Natural killer cell (primary cell): ENCODE measurements at places on chromosomes 3 and 15.

GRCh38 chr3:141123677-141124410 is 72.7 kb downstream of the SPSB4 start:
- DNase-seq, result no peak

- peak; percentile 61 for DNase-seq
Measured at GRCh38 chr3:155870945-155871745, 695 bp downstream of the GMPS start.

- no peak for DNase-seq
Measured at GRCh38 chr3:149020839-149021252, 29.5 kb downstream of the GYG1 start.

GRCh38 chr3:66592927-66593625 is 92.3 kb upstream of the LRIG1 start:
- DNase-seq, result no peak

- DNase-seq, result no peak
Measured at GRCh38 chr15:54387799-54388198, 409.6 kb downstream of the UNC13C start.

DNA sequence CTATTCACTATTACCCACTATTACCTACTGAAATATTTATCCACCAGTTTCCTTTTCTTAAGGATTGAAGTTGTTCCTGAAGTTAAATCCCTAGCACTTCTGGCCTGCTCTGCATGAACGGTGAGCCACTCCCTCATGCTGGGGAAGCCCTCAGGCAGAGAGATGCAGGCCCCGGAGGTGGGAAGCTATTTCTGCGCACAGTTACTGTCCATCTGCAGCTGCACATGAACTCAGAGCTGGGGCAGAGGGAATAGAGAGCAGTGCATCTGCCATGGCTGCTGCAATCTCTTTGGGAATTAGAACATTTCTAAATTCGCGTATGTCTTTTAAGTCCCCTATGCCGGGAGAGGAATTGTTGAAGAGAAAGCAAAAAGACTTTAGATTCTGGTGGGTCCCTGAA is 6.3 kb upstream of the GALNT15 start:
- DNase-seq, result no peak

GRCh38 chr3:191502583-191502982 is 41.6 kb downstream of the PYDC2 start:
- no peak for DNase-seq

DNA sequence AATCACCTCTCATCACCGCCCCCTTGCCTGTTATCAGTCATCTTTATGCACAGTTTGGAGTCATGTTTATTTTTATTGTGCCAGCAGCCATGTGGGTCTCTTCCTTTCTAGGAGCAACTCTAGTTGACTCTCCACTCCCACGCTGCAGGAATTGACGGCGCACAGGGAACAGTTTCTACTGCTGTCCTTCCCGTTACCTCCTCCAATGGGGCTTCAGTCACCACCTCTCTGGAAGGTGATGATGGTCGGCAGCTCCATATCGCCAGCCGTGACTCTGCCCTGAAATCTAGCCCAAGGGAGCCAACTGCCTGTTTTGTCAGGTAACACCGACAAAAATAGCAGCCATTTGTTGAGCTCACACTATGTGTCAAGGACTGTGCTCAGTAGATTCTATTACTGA is 35.6 kb upstream of the FAM107A start:
- no peak for DNase-seq

DNA sequence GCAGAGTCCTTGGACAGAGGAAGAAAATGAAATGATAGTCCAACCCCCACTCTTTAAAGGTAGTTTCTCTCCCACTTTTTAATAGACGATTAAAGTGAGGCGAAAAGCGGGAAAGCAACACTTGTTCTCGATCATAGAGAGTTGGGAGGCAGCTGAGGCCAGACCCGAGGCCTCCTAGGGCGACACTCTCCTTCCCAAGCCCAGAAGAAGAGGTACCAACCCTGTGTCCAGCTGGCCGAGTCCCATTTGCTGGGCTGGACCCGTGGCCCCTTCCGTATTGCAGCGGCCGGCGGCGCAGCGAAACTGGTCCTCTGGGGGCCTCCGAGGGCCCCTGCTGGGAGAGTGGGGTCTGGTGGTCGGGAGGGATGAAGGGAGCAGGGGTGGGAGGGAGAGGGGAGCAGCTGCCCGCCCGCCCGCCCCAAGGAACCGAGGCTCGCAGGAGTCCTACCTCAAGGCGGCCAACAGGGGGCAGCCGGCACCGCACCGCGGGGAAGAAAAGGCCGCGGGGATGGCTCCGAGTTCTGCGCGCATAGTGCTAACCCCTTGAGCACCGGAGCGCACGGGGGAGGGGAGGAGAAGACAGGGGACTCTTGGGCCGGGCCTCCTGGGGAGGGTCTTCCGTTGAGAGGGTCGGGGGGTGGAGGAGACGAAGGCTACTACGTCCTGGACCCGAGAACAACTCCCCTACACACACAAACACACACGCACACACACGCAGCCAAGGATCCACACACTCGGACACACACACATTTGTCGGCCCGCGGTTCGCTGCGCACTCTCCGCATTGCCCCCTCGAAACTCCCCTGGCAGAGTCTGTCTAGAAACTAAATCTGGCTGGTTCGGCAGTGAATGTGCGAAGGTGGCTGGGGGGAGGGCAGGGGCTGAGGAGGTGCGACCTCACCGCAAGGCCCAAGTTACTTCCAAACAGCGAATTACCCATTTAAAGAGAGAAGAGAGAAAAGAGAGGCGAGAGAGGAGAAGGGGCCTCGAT is 2.0 kb downstream of the WNT5A start:
- DNase-seq, result no peak

- no peak for DNase-seq
Measured at GRCh38 chr3:126263539-126263938, 83.2 kb upstream of the ALDH1L1 start.

- DNase-seq, result no peak
Measured at GRCh38 chr3:49351521-49352011, 6.6 kb downstream of the GPX1 start.

DNA sequence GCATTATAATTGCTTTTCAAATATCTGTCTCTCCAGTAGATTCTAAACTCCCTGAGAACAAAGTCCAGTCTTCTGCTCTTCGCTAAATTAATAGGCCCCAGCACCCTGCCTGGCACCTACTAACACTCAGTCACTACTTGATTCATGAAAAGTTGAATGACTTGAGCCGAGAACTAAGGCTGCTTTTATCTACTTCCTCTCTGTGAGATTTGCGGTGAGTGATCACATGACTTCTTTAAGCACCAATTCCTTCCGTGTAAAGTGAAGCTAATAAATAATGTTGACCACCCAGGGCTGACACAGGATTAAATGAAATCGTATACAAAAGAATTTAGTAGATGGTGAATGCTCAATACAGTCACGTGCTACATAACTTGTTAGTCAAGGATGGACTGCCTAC is 44.6 kb upstream of the PGPEP1L start:
- DNase-seq, result no peak

GRCh38 chr3:115551016-115551415 is 72.3 kb upstream of the GAP43 start:
- no peak for DNase-seq

- no peak for DNase-seq
Measured at GRCh38 chr3:62028236-62028635, 345.1 kb downstream of the FEZF2 start.

DNA sequence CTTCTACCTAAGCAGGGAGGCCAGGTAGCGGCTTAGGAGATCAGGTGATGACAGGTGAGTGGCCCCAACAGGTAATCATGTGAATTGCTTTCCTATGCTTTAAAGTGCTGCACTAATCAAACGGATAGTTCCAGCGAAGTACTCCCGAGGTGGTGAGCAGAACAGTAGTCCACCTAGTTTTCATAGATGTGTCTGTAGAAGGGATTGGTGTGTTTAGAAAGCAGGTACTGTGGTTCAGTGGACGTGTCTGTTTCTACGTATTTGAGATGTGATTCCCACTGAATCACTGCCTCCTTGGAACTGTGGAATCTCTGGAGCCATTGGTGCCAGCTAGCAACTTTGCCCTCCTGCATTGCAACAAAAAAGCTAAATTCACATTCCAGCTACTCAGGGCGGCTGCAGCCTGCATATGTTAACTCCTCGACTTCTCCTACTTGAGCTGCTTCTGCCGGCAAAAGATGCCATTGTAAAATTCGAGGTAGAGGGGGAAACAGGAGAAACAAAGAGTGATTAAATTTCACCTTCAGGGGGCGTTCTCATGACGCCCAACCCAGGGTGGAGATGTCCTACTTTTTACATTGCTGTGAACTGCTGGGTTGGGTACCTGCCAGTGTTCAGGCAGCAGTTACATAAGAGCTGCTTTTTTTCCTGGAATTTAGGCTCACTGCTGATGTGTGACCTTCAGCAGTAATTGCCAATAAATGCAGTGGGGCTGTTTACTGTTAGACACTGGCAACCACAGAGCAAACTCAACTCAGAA is 227.3 kb downstream of the ITPR1 start:
- peak; percentile 61 for DNase-seq

GRCh38 chr3:140456974-140457373 is 220.9 kb upstream of the TRIM42 start:
- no peak for DNase-seq

GRCh38 chr3:30004481-30004880 is 601.9 kb upstream of the TGFBR2 start:
- no peak for DNase-seq

- peak; percentile 26 for DNase-seq
Measured at GRCh38 chr3:46892285-46893145, 15.0 kb downstream of the PTH1R start.

GRCh38 chr3:106685745-106686144 is 691.5 kb upstream of the CCDC54 start:
- DNase-seq, result no peak

DNA sequence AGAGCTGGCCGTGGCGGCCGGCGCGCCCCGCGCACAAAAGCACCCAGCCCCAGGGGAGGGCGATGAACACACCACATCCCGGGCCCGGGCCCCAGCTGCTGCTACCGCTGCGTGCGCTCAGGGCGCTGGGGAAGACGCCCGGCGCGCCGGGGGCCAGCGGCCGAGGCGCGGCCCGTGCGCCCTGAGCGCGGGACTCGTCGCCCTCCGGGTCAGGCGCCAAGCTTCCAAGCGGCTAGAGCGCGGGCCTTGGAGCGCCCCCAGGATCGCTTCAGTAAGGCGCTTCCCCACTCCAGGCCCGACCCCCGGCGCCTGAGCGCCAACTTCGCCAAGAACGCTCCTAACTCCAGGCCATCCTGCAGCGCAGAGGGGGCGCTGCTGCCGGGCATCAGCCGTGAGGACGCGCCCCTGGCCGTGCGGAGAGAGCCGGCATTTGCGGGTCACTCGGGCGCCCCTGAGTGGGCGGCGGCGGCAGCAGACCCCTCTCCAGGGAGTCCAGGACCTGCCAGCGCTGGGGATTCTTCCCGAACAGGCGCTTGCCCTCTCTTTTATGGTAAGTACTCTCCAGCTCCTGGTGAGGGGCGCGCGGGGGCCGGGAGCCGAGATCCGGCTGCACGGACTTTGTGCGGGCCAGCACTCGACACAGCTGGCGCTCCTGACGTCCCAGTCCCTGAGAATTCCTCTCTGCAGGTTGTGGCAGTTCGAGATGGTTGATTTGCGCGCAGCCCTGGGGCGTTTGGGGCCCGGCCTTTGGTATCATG is 475 bp downstream of the SPSB4 start:
- DNase-seq, result no peak

DNA sequence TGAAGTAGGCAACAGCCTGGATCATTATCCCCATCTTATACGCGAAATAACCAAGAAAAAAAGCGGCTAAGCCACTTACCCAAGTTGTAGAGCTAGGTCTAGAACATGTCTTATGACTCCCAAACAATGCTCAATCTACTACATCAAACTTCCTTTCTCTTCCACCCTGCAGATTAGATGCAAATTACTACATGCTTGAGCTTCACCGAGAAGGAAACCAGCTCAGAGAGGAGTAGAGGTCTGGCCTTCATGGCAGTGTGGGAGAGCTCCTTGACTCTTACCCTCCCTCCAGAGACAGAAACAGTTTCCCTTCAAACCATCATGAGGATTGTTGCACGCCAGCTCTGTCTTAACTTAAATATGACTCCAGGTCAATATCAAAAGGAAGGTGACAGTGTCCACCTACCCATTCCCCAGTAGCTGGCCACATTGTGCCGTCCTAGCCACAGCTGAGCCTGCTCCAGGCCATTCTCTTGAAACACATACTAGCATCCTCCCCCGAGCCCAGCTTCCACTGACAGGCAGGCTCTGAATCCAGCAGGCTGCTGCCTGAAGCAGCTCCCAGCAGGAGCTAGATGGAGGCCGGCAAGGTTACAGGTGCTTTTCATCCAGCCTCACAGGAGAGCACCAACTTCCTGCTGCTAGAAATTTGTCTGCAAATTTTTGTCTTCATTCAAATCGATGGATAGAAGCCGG is 56.8 kb downstream of the CPN2 start:
- DNase-seq, result no peak

- DNase-seq, result no peak
Measured at GRCh38 chr3:57464801-57465200, 79.3 kb downstream of the DNAH12 start.

- no peak for DNase-seq
Measured at GRCh38 chr15:82677720-82678323, 30.7 kb upstream of the CPEB1 start.

DNA sequence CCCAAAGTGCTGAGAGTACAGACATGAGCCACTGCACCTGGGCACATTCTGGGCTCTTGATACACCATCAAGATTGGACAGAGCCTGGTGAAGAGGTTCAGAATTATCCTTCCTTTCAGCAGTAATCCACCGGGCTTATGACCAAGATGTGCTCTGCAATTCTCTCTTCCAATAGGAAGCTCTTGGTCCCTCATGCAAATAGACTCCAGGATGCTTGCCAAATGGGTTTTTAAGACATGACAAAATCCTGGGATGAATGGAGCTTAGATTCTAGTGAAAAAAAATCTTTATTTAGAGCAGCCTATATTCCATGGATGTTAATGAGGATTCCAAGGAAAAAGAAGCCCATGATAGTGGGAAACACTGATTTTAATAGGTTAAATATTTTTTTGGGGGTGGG is 119.1 kb downstream of the SV2B start:
- no peak for DNase-seq

DNA sequence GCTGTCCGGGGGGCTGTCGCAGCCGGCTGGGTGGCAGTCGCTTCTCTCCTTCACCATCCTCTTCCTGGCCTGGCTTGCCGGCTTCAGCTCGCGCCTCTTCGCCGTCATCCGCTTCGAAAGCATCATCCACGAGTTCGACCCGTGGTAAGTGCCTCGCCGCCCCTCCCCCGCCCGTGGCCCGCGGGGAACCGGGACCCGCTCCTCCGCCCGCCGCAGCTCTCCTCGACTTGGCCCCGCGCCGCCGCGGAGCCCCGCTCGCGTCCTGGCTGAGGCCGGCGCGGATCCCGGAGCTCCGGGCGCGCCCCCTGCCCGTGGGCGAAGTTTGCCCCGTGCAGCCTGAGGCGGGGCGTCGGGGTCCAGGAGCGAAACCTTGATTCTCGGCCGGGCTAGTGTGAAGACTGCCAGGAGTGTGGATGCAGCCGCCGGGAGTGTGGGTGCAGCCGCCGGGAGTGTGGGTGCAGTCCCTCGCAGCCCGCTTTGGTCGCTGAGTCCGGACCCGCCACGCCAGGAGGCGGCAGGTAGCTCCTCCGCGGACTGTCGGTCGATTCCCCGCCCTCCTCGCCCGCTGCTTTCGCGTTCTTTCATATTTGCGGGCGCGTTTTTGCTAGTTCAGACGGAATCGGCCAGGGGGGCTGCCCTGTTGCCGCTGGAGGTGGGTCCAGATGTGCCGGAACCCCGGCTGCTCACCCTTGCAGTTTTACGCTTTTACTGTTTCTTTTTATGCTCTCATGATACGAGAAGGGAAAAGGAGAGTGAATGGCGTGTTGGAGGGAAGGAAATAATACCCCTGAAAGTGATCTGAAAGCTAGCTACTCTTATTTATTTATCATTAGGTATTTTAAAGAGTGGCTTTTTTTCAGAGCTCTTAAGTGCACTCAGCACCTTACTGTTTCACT is 692 bp downstream of the STT3B start:
- DNase-seq, result peak; percentile 60
